ENCODE measurements at places on chromosomes 2 and 18.

DNA sequence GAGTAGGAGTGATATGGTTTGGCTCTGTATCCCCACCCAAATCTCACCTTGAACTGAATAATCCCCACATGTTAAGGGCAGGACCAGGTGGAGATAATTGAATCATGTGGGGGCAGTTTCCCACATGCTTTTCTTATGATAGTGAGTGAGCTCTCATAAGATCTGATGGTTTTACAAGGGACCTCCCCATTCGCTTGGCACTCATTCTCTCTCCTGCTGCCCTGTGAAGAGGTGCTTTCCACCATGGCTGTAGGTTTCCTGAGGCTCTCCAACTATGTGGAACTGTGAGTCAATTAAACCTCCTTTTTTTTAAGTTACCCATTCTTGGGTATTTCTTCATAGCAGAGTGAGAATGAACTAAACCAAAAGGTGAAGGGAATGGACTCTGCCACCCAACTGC, 207.5 kb downstream of the LOXHD1 start:
- no peak for DNase-seq

DNA sequence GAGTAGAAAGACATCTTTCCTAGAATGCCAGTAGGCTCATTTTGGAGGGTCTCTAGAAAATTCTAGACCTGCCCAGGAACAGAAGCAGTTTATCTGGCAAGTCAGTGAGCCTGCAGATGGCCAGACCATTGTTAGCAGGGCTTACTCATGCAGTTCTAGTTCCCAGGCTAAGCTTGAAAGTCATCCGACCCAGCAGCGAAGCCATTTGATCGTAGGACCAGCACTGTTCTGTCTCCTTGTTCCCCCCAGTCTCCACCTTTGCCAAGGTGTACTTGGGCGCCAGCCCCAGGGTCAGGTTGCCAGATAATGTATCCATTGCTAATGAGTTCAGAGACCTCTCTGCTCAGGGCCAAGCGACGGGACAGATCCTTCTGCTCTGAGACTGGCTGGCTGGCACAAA, 70.1 kb downstream of the EPAS1 start:
- DNase-seq, result no peak

DNA sequence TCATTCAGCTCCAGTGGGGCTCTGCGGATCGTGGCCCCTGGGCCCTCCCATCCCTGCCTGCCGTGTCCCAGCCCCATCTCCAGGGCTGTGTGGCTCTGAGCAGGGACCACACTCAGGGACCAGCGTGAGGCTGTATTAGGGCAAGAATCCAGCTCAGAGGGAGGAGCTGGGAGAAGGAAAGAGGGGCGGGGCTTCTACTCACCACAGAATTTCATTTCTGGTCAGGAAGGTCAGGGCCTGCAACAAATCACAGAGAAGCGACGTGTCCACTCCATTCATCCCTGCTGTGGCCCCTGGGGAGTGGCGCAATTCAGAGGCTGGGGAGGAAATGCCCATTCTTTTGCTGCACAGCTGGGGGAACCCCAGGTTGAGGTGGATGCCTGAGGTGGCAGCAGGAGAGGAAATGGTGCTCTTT, 828 bp downstream of the CIB4 start:
- no peak for DNase-seq

- DNase-seq, result no peak
Measured at GRCh38 chr2:120743657-120744056, 8.0 kb downstream of the GLI2 start.

GRCh38 chr2:27298391-27299080, 9.7 kb downstream of the UCN start:
- DNase-seq, result no peak

GRCh38 chr2:18896125-18896764, 306.9 kb upstream of the NT5C1B start:
- no peak for DNase-seq

DNA sequence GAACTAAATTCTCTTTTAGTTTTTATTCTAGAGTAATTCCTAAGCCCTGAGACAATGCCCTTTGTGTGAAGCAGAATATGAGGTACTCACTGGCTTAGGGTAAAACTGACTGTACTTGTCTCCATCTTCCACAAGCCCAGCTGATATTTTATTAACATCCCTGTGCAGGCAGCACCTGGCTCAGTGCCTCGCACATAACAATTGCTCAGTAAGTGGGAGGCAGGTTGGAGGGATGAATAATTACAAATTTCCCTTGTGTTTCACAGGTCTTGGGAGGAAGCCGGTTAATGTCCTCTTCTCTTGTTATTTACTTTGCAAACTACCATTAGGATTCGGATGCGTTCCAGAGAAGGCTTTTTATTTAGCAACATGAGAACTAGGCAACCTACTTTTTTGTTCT, 249.8 kb upstream of the FSHR start:
- DNase-seq, result no peak

- DNase-seq, result no peak
Measured at GRCh38 chr2:8996006-8996405, 7.5 kb downstream of the MBOAT2 start.

DNA sequence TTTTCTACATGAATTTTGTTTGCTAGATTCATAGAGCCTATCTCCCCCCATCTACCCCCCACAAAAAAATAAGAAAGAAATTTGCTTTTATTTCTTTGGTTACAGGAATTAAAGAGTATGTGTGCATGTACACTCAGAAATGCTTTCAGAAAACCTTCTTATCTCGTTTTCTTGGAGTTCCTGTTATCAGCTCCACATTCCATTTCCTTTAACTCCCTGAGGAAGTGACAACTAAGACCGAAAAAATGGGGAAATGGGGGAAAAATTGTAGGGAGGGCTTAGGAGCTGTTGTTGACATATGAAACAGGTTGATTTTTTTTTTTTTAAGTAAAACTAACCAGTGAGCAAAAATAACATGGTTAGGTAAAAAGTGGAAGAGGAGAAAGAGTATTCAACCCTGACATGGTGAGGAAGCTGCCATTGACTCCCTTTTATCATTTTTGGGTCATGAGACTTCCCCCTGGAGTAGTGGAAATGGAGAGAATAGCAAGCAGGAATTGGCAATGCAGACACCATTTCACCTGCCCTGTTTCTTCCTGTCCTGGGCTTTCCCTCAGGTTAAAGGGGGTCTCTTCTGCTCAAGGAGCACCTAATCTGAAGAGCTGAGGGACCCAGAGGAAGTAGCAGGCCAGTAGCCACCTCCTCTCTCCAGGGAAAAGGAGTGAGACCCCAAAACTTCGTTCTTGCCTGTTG, 93.5 kb downstream of the OSBPL6 start:
- DNase-seq, result no peak

DNA sequence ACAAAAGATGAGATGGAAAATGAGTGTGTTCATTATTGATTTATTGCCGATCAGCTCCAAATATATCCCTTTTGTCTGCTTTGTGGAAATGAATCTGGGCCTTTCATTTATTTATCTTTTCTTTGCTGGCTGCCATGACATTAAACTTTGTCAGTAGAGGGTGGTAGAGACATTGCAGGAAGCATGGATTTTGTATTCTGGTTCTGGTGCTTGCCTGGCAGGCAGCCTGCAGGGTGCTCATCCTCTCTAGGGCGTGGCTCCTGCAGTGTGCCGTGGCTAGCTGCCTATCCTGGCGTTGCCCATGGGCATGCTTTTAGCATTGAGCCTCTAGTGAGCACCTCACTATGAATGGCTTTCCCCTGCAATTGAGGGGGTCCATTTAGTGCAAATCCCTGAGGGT, 593.1 kb downstream of the RNF144A start:
- no peak for DNase-seq

DNA sequence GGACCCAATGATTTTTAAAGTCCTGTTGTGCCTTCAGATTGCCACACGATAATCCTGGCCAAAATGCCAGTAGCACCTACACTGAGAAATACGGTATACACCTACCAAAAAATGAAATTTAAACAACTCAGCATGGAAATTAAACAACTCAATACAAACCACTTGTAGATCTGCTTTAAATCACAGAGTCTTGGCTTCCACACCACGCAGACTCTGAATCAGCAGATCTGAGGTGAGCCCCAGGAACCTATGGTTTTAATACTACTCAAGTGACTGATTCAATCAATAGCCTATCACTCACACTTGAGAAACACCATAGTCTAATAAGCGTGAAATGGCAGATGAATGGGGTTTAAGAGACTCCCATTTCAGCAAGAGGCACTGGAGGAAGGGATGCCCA, 46.9 kb downstream of the MAP4K3 start:
- DNase-seq, result no peak

- DNase-seq, result no peak
Measured at GRCh38 chr2:223787358-223787757, 50.0 kb downstream of the AP1S3 start.

DNA sequence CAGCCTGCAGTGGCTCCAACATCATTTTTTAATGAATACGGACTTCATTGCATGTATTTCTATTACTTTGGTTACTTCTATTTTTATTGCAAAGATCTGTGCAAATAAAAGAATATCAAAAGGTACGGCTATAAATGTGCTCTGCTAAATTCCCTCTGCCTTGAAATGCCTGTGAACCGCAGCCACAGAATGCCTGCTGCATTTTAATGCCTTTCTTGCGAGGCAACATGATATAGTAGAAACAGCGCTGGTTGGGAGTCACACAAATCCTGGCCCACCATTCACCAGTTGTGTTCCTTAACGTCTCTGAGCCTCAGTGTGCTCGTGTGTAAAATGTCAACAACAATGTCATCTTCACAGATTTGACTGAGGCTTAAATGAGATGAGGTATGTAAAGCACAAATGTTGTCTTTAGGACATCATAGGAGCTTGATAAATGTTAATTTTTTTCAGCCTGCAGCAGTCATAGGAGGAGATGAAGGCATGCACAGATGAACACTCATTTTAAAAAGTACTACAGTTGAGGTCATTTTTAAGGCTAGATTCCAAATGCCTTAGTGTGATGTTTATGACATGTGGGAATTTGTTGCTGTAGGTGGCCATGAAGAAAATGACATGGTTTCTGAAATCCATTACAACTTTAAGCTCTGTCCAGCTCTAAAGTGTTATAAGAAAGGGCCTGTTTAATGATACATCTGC, 187.6 kb upstream of the NRP2 start:
- no peak for DNase-seq

DNA sequence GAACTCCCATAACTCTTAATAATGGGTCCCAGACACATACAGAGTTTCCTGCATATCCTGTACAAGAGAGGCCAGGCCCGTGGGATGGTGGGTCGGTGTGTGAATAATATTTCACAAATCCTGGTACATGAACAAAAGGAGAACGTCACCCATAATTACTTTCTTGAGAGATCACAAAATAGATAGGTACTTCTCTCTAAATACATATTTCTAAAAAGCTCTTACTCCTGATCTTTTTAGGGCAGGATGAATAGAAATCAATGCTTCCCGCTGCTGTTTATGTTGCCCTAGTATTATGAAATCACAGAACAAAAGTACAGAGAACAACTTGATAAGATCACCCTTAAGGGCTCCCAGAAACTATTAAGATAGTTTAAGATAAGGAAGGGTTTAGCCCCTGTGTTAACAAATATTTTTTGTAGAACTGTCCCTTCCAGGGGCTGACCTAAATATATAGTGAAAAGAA, 5.4 kb downstream of the IRS1 start:
- no peak for DNase-seq

DNA sequence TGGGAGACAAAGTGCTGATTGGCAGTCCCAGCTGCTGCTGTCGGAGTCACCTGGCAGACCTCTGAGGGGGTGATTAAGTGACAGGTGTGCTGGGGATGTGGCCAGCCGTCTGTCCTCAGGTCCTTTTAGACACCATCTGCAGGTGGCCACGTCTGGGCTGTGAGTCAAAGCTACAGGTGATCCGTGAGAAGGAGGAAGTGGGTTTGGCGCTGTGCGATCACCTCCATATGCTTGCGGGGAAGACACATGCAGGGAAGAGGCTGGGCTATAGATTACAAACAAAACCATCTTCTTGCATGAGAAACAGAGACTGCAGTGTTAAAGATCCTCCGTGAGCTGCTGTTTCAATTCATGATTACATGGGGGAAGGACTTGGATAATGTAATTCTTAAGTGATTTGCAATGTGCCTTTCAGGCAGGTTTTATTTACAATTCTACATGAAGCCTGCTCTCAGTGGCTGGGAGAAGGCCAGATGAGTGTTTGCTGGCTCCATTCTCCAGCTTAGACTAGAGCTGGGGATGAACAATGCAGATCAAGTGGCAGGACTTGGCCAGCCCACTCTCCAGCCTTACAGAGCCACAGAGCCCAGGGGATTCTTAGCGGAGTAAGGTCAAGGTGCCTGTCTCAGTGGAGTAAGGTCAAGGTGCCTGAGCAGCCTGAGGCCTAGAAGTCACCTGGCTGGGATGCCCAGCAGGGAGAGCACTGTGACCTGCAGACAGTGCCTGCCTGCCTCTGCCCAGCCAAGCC, 87.8 kb downstream of the LYPD1 start:
- no peak for DNase-seq

DNA sequence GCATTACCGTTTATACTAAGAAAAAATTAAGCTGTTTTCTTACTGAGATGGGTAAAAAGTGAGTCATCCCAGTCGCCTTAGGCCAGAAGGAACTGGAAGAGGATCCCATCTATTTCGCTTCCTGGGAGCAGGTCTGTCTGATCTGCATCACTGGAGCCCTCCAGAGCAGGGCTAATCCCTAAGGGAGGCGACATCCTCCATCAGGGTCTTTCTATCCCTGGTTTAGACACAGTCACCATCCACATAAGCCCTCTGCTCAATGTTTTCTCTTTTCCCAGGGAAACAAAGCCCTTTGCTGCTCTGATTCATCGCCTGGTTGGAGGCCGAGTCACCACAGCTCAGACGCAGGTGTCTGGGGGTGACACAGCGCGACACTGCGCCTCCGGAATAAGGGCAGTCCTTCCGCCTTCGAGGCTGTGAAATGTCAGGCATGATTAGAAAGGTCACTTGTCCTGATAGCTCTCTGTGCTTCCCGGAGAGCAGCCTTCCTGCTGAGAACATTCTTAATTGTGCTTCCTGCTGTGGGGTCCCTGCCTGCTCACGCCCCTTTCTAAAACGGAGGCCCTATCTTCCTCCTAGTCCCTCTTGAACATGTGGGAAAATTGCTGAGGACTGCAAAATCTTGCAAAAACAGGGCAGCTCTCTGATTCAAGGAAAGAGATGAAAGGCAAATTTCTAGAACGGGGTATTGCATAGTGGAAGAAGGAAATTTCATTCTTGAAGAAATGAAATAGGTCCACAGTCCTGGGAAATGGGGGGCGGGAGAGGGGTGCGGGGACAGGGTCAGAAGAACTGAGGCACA, 56.3 kb downstream of the MARCHF4 start:
- no peak for DNase-seq

- no peak for DNase-seq
Measured at GRCh38 chr2:150019063-150019462, 431.5 kb upstream of the MMADHC start.

DNA sequence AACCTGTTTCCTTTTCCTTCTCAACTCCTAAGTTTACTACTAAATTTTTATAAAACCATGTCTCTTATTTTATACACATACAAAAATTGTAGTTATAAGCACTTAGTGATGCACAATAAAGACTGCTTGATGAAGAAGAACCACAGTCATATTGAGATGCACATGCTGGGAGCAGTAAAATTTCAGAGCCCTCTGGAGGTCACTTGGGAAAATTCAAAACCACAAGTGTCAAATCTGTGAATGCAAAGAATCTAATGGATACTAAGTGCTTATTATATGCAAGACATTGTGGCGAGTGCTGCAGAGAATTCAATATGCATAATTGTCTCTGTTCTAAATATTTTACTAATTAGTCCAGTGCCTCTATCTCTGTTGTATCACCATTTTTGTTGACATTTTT, 180.5 kb downstream of the VWC2L start:
- no peak for DNase-seq

All from CD14-positive monocyte (primary cell).